ENCODE measurements at places on chromosomes 2 and 18.

GRCh38 chr2:150211164-150211631 is 276.3 kb downstream of the RND3 start:
- no peak for DNase-seq

DNA sequence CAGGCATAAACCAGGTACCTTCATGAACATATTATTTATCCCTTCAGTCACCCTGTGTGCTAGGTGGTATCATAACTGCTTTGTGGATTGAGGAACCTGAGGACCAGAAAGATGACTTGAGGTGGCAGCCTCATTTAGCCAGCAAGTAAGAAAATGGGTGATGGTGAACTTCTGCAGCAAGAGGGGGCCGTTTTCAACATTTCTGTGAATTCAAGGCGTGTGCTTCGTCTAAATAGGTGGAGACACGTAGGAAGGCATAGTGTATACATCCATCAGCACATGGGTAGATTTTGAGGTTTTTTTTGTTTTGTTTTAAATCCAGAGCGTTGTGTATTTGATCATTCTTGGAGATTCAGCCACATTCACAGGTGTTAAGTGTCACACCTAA is 118.7 kb downstream of the SPTBN1 start:
- no peak for DNase-seq

DNA sequence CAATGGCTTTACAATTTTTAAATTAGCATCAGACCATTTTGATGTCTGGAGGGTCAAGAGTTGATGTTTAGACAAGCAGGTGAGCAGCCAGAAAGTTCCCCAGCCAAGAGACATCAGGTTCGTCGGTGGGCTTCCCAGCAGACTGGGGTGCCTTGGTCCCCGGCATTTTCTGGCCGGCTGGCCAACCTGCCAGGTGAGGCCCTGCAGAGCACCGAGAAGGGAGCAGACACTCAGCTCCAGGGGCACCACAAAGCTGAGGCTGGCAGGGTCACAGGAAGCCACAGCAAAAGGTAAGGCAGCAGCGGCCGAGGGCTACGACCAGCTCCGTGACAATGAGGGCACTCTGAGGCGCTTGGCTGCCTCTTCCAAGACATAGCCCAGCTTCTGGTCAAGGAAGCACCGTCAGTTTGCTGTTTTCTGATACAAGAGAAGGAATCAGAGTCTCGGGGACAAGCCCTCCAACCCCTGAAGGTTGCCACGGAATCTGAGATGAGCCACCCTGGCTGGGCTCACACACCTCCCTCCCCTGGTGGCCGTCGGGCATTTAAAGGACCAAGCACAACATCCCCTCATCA is 229.0 kb downstream of the MGAT5 start:
- no peak for DNase-seq

DNA sequence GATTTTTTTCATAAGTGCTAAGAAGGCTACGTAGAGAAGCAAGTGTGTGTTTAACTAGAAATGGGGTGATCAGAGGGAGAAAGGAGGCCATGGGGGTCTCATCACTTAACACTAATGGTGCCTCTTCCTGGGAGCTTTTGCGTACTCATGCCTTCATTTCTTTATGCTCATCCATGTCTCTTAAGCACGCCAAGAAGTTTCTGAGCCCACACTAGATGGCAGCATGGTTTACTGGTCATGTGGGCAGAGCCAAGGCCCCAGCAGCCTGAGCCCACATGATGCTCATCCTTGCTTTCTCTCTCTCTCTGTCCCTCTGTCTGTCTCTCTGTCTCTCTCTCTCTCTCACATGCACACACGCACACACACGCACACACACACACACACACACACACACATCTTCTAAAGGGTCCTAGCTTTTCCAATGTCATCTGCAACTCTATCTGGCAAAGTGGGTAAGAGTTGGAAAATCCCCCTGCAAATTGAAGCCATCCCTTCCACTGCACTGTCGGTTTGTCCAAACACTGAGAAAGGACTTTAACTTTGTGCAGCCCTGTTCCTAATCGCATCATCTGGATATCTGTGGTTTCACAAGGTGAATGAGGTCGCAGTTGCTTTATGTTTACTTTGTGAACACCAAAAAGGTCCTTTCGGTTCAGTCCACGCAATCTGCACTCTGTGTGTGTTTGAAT is 137.1 kb upstream of the CCDC68 start:
- peak; percentile 57 for DNase-seq

GRCh38 chr2:241249654-241250053 is 61.2 kb downstream of the ANO7 start:
- no peak for DNase-seq

Measured in NCI-H2227 treated with DMSO at 0.1 percent for 48 hours (cell line).